Hair follicle dermal papilla cell (primary cell): ENCODE measurements at places on chromosomes 7 and 10. TPM values are rescaled to one million over a fixed set of nuclear protein-coding genes. Genes with fewer than 3 reads are reported as not detected.

POLR2J2 gene
- total RNA-seq = 6.9 and 7.6 TPM in 2 replicates

DPP6 gene
- total RNA-seq = not detected in 2 replicates

ASZ1 gene
- total RNA-seq = not detected in 2 replicates

SMC3 gene
- total RNA-seq = 16.1 and 16.8 TPM in 2 replicates

ENKUR gene
- not detected in 2 replicates for total RNA-seq

XRCC2 gene
- total RNA-seq = 0.12 and 0.49 TPM in 2 replicates

AQP1 gene
- 36.2 and 47.4 TPM in 2 replicates for total RNA-seq

DNAAF5 gene
- 24.4 and 28.2 TPM in 2 replicates for total RNA-seq

LEP gene
- 3.1 and 4.1 TPM in 2 replicates for total RNA-seq

UFSP1 gene
- total RNA-seq = 7.9 and 9.2 TPM in 2 replicates

ALKBH4 gene
- total RNA-seq = 10.9 and 12.8 TPM in 2 replicates

THSD7A gene
- 0.49 and 1.9 TPM in 2 replicates for total RNA-seq

TACC2 gene
- total RNA-seq = 7.0 and 9.7 TPM in 2 replicates

RET gene
- total RNA-seq = 2.4 and 4.1 TPM in 2 replicates

IL6 gene
- 20.2 and 32.3 TPM in 2 replicates for total RNA-seq

NUTM2D gene
- total RNA-seq = 1.7 and 2.3 TPM in 2 replicates

STK32C gene
- total RNA-seq = 11.0 and 15.2 TPM in 2 replicates

VSTM2A gene
- not detected in 2 replicates for total RNA-seq

SDK1 gene
- total RNA-seq = 0.16 and 0.24 TPM in 2 replicates

NUDT13 gene
- 0.97 and 1.6 TPM in 2 replicates for total RNA-seq

WIPF3 gene
- total RNA-seq = not detected in 2 replicates

RBM28 gene
- 22.4 and 25.3 TPM in 2 replicates for total RNA-seq

VSTM4 gene
- total RNA-seq = 71.4 and 77.0 TPM in 2 replicates

HDAC9 gene
- total RNA-seq = 13.0 and 16.4 TPM in 2 replicates

ANKRD30A gene
- total RNA-seq = not detected in 2 replicates

TMEM176A gene
- total RNA-seq = 0.12 and 13.8 TPM in 2 replicates

HTRA1 gene
- 389 and 428 TPM in 2 replicates for total RNA-seq

ZNF786 gene
- total RNA-seq = 4.1 and 4.6 TPM in 2 replicates

DIP2C gene
- 23.0 and 32.0 TPM in 2 replicates for total RNA-seq

DGKB gene
- total RNA-seq = 0.32 and 0.97 TPM in 2 replicates

OPALIN gene
- not detected in 2 replicates for total RNA-seq

OR9A2 gene
- total RNA-seq = not detected in 2 replicates

CFAP70 gene
- 1.2 and 1.3 TPM in 2 replicates for total RNA-seq

PDLIM1 gene
- 36.8 and 49.5 TPM in 2 replicates for total RNA-seq

HIPK2 gene
- 15.7 TPM in 2 replicates for total RNA-seq

NPY4R gene
- not detected in 2 replicates for total RNA-seq

DNAH11 gene
- total RNA-seq = 0.32 TPM in 1 of 2 replicates, not detected in the other

CRYGN gene
- 0.16 and 0.61 TPM in 2 replicates for total RNA-seq

HERC4 gene
- 106 and 120 TPM in 2 replicates for total RNA-seq

EZH2 gene
- total RNA-seq = 5.7 and 6.0 TPM in 2 replicates

CLDN12 gene
- total RNA-seq = 33.9 and 44.0 TPM in 2 replicates

CLDN3 gene
- not detected in 2 replicates for total RNA-seq

ZMIZ1 gene
- total RNA-seq = 25.0 and 35.0 TPM in 2 replicates
